ENCODE measurements at places on chromosomes 2 and 18.

- DNase-seq: no peak
Observed at GRCh38 chr18:7094427-7094826, 23.2 kb downstream of the LAMA1 start.

GRCh38 chr2:8368463-8368862 lies 313.4 kb upstream of the ID2 start:
- no peak for DNase-seq

GRCh38 chr2:222710736-222711135 lies 39.3 kb downstream of the MOGAT1 start:
- no peak for DNase-seq

DNA sequence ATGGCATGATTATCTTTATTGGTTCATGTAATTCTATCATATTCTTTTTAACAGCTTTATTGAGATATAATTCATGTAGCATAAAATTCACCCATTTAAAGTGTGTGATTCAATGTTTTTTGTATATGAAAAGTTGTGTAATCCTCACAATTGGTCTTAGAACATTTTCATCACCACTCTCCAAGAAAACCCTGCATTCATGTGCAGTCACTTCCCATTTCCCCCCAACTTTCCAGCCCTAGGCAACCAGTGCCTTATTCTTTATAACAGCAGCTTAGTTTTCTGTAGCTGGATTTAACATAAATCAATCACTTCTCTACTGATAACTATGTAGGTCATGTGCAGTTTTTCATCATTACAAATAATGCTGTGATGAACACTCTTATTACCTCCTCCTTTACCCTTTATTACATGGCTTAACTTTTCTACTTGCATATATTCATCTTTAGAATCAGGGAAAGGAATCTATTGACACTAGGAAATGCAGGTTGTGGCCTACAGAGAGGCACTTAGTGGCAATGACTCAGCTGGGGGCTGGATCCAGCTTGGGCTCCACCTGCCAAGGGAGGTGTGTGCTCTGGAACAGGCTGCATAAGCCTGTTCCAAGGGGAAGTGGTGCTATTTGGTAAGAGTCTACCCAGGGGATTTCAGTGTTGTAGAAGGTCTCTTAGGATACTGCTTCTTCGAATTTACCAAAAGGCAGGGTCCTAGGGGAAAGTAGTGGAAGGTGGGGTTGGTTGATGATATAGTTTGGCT lies 89.1 kb downstream of the ETAA1 start:
- DNase-seq: no peak

DNA sequence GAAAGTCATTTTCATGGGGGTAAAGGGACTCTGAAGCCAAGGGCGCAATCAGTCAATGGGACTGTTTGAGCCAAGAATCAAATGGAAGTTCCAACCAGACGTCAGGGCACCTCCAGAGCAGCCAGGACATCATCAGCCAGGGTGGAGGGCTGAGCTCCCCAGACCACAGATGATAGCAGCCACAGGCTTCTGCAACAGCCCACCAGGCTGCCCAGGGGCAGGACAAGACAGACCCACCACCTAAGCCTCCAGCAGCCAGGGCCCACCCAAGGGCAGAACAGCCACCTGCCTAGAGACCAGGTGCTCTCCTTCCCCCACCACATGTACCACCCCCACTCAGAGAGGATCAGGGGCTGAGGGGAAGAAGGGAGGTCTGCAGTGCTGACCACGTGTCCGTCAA lies 53.8 kb upstream of the SLC66A3 start:
- no peak for DNase-seq

DNA sequence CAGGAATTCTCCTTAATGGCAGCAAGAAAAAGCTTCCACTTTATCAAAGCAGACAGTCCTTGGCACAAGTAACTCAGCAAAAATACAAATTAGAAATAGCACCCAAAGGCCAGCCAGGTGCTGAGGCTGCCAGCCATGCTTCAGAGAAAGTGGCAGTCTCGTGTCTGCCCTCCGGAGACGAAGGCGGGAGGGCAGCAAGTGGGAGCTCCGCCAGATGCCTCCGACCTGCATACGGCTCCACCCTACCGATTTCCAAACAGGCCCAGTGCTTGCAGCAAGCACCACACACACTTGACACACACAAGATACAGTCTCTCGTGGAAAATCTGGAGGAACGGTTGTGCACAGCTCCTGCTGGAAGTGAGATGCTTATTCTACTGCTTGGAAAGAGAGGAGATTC lies 134.9 kb upstream of the REV1 start:
- DNase-seq: no peak

- no peak for DNase-seq
Observed at GRCh38 chr18:39349801-39350200, 1784.2 kb upstream of the CELF4 start.

All from AG04449 (cell line).